T-helper 17 cell (primary cell): ENCODE measurements at places on chromosomes 7 and 10.

GRCh38 chr10:132360766-132361447 lies 28.9 kb downstream of the LRRC27 start:
- H3K27ac ChIP-seq, result no peak overlapping the region
- H3K4me1 ChIP-seq, result peaks cover 3% of the 10 kb centered on the region
- H3K4me3 ChIP-seq, result no peak overlapping the region
- H3K36me3 ChIP-seq, result peaks cover 2% of the 10 kb centered on the region
- H3K27me3 ChIP-seq, result no peaks in the 10 kb centered on the region

DNA sequence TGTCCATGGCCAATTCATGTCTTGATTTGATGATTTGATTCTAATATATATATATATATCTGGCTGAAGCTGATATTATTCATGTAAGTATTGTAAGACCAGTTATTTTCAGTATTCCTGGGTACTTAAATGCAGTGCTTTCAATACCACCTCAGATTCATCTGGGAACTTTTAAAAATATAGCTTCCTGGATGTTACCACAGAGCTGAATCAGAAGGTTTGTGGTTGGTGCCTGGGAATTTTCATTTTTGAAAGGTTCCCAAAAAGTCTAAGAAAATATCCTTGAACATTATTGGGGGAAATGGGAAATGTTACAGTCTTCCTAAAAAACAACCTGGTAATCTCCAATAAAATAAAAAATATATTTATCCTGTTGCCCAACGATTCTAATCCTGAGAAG lies 10.7 kb upstream of the PPP3CB start:
- H3K4me3 ChIP-seq, result no peak overlapping the region
- DNase-seq, result no peak
- no peaks in the 10 kb centered on the region for H3K27me3 ChIP-seq
- peaks cover 22% of the 10 kb centered on the region for H3K36me3 ChIP-seq
- H3K4me1 ChIP-seq, result peaks cover 15% of the 10 kb centered on the region

DNA sequence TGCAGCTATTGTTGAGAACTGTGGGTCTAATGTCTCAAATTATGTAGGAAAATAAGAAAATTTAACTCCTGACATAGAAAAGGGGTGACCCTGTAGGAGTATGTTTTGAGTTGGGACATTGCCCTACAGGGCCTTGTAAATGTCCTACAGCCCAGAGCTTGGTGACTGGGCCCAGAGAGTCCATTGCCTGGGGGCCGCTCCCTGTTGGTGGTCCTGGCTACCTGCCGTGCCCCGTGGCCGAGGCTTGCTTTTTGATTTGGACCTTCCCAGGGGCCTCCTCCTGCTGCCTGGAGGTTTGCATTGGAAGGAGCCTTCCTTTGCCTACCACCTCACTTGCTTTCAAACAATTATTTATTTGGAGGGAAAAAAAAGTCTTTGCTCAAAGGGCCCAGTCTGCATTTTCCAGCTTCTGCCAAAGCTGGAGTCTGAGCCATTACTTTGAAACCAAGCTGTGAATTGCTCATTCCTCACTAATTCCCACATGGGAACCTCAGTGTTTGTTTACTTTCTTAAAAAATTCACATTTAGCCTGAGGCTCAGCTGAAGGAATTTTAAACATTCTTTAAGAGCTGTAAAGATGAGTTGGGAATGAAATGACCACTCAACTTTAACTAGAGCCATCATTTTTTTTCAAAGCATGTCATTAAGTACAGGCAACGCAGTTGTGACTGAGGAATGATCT lies 355.0 kb downstream of the GLRX3 start:
- H3K4me1 ChIP-seq, result no peaks in the 10 kb centered on the region
- H3K4me3 ChIP-seq, result no peak overlapping the region
- H3K36me3 ChIP-seq, result no peaks in the 10 kb centered on the region
- H3K27ac ChIP-seq, result no peak overlapping the region

- peaks cover under 1% of the 10 kb centered on the region for H3K36me3 ChIP-seq
- H3K4me3 ChIP-seq, result no peak overlapping the region
- no peak overlapping the region for H3K27ac ChIP-seq
- DNase-seq, result no peak
- no peaks in the 10 kb centered on the region for H3K4me1 ChIP-seq
These were observed 20.4 kb upstream of the INSYN2A start for GRCh38 chr10:127216786-127217185.

GRCh38 chr7:154960063-154960790 lies 42.7 kb downstream of the PAXIP1 start:
- no peak overlapping the region for H3K4me3 ChIP-seq
- H3K27ac ChIP-seq, result no peak overlapping the region
- H3K4me1 ChIP-seq, result peaks cover 6% of the 10 kb centered on the region

DNA sequence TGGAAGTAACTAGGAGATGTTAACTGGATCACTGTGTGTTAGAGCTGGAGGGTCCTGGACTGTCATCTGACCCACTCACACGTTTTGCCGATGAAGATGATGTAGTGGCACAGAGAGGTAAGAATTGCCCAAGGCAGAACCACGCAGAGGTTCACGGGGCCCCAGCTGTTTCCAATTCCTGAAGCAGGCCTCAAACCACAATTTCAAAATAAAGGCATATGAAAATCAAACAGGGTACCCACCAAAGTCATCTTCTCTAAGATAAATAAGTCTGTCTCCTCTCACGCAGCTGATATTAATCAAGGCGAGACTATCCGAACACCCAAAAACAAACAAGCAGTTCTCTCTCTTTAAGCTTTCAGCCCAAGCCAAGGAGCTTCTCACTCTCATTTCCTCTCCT lies 113.3 kb upstream of the JCAD start:
- no peaks in the 10 kb centered on the region for H3K4me1 ChIP-seq
- H3K27ac ChIP-seq, result no peak overlapping the region
- H3K27me3 ChIP-seq, result peaks cover 51% of the 10 kb centered on the region
- H3K4me3 ChIP-seq, result no peak overlapping the region
- DNase-seq, result no peak
- peaks cover 2% of the 10 kb centered on the region for H3K36me3 ChIP-seq

GRCh38 chr7:4816419-4817080 lies 41.1 kb downstream of the AP5Z1 start:
- peaks cover 2% of the 10 kb centered on the region for H3K36me3 ChIP-seq
- no peak overlapping the region for H3K27ac ChIP-seq
- peaks cover 36% of the 10 kb centered on the region for H3K27me3 ChIP-seq
- DNase-seq, result no peak

DNA sequence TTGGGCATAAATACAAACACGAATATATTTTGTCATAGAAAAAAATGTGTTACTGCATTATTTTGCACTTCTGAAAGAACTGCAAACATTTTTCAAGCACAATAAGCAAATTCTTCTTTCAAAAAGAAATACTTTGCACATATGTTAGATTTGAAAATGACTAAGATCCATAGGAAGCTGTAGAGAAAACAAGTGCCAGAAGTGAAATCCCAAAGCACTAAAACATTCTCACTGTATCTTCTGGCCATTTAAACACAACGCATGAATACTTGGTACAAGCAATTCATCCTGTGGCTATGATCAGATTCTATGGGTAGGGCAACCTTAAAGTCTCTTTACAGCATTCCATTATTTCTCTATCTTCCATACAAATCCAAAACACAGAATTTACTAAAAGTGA lies 225.4 kb upstream of the IMMP2L start:
- no peaks in the 10 kb centered on the region for H3K36me3 ChIP-seq
- no peaks in the 10 kb centered on the region for H3K4me1 ChIP-seq
- no peak overlapping the region for H3K27ac ChIP-seq
- H3K27me3 ChIP-seq, result peaks cover 21% of the 10 kb centered on the region
- DNase-seq, result no peak
- H3K4me3 ChIP-seq, result no peak overlapping the region
